ENCODE measurements at places on chromosomes 7 and 10. TPM values are rescaled to one million over a fixed set of nuclear protein-coding genes. Genes with fewer than 3 reads are reported as not detected.

Gene PRF1
- total RNA-seq: not detected

Gene C10orf67
- total RNA-seq: 0.08 TPM

Gene SGPL1
- 27.3 TPM for total RNA-seq

Gene FGF8
- 0.08 TPM for total RNA-seq

Gene BLNK
- not detected for total RNA-seq
